ENCODE measurements at places on chromosomes 1 and 21.

DNA sequence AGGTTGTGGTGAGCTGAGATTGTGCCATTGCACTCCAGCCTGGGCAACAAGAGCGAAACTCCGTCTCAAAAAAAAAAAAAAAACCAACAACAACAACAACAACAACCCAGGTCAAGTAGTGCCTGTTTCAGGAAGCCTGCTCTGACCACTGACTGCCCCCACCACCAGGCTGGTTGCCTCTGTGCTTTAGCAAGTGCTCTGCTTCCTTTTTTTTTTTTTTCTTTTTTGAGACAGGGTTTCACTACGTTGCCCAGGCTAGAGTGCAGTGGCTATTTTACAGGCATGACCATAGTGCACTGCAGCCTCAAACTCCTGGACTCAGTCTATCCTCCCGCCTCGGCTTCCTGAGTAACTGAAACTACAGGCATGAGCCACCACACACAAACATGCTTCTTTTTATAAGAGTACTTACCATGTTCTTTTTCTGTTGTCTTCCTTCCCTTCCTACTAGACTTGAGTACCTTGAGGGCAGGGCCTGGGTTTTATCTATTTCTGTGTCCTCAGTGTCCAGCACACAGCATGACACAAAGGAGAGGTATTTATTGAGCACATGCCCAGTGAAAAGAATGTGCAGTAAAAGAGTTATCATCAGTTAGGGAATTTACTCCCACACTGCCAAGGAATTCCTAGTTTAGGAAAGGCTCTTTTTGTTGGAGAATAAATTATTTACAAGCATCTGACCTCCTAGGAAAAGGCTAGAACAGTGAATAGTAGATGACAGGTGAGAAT lies 9.9 kb upstream of the COA7 start:
- no peak for DNase-seq

- no peak for DNase-seq
Observed at GRCh38 chr1:42932442-42932941, 26.2 kb downstream of the SLC2A1 start.

DNA sequence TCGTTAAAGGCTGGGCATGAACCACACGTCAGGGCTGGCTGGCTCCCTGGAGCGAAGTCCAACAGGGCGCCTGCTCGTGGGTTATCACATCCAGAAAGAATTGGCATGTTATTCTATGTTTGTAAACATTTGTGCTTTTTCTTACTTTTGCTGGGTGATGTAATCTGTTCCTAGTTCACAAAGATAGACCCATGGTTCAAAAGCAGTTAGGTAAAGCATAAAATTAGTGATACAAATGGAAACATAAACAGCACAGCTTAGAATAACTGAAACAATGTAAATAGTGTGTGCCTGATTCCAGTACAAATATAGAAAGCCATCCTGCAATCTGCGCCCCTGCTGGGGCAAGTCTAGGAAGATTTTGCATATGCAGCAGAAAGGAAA lies 184.0 kb upstream of the C1orf174 start:
- no peak for DNase-seq

DNA sequence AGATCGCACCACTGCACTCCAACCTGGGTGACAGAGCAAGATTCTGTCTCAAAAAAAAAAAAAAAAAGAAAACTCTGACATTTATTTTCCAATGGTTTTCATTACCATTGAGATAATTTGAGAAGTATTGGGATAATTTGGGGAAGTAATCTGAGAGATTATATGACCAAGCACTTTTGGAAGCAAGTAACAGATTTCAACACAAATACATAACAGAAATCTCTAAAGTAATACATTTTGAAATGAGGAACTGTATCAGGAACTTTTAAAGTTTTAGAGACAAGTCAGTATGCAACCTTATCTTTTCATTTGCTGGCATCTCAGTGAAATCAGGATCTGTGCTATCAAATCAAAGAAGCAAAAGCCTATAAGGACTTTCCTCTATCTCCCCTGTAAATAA lies 25.4 kb upstream of the SLC16A1 start:
- DNase-seq = no peak

DNA sequence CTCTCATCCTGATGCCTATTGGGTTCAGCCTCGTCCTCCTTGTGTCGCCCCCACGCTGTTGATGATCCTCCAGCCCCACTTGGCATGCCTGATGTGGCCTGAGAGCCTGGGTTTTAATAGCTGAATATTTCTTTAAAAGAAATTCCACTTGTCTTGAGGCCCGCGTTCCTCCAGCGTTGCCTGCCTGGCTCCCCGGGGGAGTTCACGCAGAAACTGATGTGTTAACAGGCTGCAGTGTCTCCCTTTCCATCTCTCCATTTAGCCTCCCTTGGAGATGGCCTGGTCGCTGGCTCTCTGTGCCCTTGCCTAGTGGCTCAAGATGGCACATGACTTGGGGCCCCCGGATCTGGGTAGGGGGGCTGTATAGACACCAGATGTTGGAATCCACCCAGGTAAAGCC lies 9.5 kb downstream of the ACTL8 start:
- no peak for DNase-seq

GRCh38 chr1:6126521-6127067 lies 53.5 kb downstream of the CHD5 start:
- DNase-seq = no peak

GRCh38 chr1:29623501-29623900 lies 387.2 kb downstream of the PTPRU start:
- DNase-seq = no peak

GRCh38 chr1:201625226-201625761 lies 86.4 kb downstream of the NAV1 start:
- DNase-seq = no peak

DNA sequence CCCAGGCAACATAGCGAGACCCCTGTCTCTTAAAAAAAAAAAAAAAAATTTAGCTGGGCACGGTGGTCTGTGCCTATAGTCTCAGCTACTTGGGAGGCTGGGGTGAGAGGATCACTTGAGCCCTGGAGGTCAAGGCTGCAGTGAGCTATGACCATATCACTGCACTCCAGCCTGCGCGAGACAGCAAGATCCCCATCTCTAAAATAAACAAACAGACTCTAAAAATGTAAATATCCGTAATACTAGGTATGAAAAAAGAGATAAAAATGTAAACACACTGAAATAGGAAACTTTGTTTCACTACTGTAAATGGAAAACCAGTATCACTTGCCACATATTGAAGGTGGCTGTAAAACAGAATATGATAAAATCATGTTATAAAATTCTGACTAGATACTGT lies 17.2 kb downstream of the ADAR start:
- no peak for DNase-seq

DNA sequence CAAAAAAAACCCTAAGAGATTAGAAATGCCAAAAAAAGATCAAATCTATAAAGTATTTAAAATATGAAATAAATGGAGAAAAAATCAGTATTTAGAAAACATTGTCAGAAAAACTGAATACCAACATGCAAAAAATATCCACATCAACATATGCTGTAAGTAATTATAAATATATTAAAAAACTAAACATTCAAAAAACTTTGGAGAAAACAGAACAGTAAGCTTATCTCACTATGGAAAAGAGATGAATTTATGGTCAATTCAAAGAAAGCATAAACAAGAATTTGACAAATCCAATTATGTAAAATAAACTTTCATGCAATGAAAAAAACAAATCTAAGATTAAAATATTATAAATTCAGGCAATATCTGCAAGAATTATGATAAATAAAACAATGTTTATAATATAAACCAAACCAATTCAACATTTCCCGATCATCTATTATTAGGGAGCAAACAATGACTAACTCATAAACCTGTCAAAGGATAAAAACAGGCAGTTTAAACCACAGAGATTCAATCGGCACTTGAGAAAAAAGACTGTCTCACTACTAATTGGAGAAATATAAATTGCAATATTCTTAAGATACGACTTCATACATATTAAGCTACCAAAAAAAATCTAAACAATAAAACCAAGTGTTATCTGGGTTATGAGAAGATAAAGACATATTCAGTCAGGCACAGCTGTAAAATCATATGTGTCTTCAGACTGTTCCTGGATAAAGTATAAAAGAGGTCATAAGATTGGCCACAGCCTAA lies 21.8 kb downstream of the EYA3 start:
- DNase-seq = no peak

- no peak for DNase-seq
Observed at GRCh38 chr1:202501281-202501680, 152.8 kb downstream of the PPP1R12B start.

- DNase-seq = no peak
Observed at GRCh38 chr1:42211224-42211623, 46.7 kb upstream of the GUCA2A start.

GRCh38 chr1:239909898-239910297 lies 181.8 kb upstream of the FMN2 start:
- DNase-seq = no peak

DNA sequence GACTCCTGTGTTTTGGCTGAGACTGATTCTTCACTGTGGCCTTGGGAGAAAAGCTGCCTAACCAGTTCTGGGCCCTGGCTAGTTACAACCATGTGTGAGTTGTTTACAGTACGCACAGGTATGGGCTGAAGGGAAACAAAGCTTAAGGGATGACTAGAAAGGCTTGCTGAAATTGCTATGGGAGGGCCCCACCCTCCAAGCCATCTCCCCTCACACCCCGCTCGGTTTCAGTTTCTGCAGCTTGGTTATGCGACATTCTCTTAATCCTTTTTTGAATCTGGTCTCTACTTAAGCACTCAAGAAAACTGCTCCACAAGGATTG lies 43.1 kb downstream of the PBX1 start:
- DNase-seq = no peak

GRCh38 chr1:60547821-60548220 lies 474.3 kb upstream of the C1orf87 start:
- DNase-seq = no peak

DNA sequence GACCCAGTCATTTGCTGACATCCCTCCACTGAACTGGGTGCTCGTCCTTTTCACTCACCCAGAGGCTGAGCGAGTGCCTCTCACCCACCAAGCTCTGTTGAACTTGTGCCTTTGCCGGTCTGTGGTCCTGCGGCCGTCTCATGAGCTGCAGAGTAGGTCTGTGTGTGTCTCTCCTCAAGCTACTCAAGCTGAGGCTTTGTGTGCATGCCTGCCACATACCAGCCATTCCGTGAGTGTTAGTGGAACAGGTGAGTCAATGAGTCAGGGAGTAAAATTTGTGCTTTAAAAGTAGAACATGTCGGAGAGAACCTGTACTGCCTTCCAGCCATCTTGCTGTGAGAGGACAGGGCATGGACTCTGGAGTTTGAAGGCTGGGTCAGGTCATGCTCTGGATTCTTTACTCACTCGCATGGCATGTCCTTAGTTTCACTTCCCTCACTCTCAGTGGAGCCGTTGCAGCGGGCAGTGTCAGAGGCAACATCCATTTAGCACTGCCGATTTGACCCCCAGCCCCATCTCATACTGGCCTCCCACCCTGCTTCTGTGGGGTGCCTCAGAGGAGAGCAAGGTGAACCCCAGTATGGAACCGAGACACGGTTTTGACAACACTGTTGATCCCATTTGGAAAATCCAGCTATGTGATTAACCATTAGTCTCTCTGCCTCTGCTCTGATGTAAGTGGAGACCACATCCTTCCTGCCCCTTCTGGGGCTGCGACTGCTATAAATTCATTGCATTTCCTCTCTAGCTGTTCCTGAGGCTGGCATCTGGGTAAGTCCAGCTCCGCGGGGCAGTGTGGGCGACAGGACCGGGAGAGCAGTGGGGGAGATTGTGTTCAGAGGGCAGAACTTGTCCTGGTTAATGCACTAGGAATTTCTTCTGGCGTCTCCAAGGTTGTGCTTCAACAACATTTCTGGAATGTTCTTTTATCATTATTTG lies at the start of gene NLRP3:
TSS of gene NLRP3 (plus strand) at position 751 of the 939 bp plus-strand sequence. CDS start 2,628 bp downstream, outside the sequence.
- DNase-seq = no peak

DNA sequence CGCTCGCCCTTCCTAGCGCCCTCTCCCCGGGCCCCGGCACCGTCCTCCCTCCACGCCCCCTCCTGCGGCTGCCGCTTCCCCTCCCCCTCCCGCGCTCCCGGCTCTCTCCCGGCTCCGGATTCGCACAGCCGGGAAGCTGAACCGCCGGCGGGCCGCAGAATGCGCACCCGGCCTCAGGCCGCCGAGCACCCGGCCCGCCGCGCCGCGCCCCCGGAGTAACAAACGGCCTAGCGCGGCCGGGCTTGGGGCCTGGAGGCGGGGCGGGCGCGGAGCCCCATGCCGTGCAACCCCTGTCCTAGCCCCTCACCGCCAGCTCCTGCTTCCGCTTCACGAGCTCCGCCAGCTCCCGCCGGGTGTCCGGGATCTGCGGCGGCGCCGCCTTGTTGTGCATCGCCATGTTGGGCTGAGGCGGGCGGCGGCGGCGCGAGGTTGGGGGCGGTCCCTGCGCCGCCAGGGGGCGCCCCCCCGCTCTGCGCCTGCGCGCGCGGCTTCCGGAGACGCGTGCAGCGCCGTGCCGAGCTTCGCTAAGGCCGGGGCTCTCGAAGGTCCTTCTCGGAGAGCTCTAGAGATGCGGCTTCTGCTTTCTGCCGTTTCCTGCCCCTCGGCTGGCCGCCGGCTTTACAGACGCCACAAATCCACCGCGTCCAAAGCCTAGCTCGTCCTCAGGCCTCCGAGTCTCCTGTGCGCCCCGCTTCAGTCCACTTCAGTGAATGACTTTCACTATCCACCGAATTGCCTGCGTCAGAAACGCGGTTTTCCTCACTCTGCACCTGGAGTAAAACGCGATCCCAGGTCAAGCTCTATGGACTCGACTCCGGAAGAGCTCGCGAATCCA lies at the start of gene MEAF6:
TSS of gene MEAF6 (minus strand) at position 417 of the 835 bp plus-strand sequence. CDS start at position 397, 20 bp downstream.
- peak; percentile 32 for DNase-seq

DNA sequence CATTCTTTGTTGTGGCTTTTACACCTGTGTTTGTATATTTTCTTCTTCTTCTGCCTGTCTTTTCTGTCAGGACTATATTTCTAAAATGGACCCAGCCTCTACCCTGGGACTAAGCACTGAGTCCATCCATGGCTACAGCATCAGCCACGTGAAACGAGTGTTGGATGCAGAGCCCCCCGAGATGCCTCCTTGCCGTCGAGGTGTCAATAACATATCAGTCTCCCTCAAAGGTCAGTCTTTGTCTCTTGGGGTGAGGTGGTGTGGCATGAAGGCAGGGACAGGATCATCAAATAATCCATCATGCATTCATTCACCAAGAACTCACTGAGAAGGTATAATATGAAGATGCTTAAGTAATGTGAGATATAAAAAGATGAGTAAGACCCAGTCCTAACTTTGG lies 19.1 kb upstream of the IPO9 start:
- DNase-seq = no peak

- no peak for DNase-seq
Observed at GRCh38 chr1:11493972-11494655, 15.2 kb downstream of the DISP3 start.

GRCh38 chr1:91021686-91022517 lies at the start of gene ZNF644:
ZNF644 (minus strand) TSS chr1:91022035; CDS start chr1:90982353, 39,682 bp downstream.
- DNase-seq = peak; percentile 52

DNA sequence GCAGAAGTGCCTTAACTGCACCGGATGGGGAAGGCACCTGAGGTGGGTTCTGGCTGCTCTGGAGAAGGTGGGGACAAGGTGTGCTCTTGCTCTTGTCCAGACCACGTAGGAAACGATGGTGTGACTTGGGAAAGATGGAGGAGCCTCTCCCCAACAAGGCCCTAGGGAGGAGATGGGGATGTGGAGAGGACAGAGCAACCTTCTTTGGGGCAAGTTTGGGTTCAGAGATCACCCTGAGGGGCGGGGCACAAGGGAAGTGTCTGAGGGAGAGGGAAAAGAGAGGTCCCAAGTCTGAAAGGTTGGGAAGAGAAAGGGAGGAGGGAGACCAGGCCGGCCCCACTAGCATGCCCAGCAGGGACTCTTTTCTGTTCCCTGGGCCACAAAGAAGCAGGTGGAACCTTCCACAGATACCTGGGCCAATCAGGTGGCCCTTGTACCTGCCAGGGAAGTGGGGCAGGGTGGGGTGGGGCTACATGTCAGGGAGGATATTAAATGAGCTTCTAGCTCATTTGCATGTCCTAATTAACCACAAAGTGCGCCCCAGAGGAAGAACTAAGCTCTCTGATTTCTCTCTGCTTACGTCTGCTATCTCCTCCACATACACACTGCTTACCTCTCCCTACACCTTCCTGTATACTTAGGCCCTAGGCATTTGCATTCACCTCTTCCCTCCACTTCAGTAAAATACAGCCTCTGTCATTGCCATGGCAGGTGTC lies 15.9 kb downstream of the INKA2 start:
- DNase-seq = no peak
